Vagina (tissue), 2 donors: ENCODE measurements at places on chromosomes 2 and 18. TPM values are rescaled to one million over a fixed set of nuclear protein-coding genes. Genes with fewer than 3 reads are reported as not detected.

The IGFBP2 gene
- 82.7 TPM for total RNA-seq

DNA sequence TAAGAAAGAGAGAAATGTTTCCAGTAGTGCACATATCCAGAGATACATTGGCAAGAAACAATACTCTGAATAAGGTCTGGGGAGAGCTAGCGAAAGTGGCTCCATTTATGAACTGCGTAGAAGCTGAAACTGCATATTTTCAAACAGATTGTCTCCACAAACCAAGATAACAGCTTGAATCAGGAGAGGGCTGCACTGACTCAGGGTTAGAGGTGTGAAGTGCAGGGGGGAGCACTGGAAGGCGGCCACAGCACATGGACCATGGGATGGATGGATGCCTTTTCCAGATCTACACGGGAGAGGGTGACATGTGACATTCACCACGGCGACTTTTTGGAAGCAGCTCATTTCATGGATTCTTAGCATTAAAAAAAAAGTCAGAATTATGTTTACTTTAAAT lies 729.4 kb downstream of the RNF144A start:
- DNase-seq, result no peak

The GAL3ST2 gene
- 0.98 TPM for total RNA-seq

DNA sequence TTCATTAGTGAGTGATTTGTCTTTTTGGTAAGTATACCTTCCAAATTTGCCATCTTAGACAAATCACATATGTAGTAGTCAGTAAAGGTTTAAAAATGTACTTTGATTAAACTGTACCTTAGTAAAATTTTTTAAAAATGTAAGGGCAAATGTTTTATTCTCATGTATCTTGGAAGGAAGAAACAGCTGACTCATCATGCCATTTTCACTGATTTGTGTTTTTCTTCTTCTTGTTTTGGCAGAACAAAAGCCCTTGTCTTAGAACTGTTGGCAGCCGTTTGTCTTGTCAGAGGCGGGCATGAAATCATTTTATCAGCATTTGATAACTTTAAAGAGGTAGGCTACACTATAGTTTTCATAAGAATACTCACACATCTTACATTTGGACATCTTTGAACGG lies 136.5 kb downstream of the PRPF40A start:
- DNase-seq, result no peak

The IL1R1 gene
- 79.6 TPM for total RNA-seq

The RIT2 gene
- total RNA-seq, result not detected

DNA sequence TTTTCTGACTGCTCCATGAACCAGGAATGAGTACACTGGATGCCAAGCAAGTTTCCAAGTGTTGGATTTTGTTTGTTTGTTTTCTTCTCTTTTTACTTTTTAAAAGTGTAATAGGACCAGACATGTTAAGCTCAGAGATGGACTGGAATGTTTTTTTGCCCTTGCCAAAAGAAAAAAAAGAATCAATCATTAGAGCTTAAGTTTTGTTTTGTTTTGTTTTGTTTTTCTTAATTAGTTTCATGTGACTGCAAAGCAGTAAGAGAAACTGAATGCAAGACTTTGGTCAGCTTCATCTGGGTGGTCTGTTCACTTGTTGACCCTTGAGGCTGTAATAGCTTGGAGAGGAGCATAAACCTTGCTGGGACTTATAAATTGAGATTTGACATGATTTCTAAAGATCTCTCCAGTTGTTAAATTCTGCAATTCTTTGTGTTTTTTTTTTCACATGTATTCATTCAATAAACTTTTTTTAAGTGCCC lies 42.4 kb upstream of the SLC1A4 start:
- DNase-seq, result no peak

The CRYGD gene
- total RNA-seq, result not detected

- DNase-seq, result no peak
Observed at GRCh38 chr2:23137166-23137565, 247.8 kb upstream of the KLHL29 start.

The COX7A2L gene
- 83.2 TPM for total RNA-seq

DNA sequence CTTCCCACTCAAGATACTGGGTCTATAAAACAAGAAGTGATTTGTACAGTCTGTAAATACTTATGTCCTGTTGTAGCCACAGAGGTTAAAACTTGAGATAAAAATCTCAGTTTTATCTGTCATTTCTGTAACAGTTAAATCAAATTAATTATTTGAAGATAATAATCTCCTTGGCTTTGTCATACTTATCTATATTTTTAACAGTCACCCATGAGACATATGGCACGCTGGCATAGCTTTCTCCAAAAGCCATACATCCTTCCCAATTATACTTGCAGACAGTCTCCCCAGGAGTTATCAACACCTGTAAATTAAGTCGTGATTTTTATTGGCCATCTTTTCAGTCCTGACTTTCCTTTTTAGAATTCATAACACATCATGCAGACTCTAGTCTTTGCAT lies 68.9 kb upstream of the UNC80 start:
- no peak for DNase-seq

- no peak for DNase-seq
Observed at GRCh38 chr2:54526226-54526879, 70.2 kb downstream of the SPTBN1 start.

The UGT1A4 gene
- total RNA-seq, result 0.98 TPM

DNA sequence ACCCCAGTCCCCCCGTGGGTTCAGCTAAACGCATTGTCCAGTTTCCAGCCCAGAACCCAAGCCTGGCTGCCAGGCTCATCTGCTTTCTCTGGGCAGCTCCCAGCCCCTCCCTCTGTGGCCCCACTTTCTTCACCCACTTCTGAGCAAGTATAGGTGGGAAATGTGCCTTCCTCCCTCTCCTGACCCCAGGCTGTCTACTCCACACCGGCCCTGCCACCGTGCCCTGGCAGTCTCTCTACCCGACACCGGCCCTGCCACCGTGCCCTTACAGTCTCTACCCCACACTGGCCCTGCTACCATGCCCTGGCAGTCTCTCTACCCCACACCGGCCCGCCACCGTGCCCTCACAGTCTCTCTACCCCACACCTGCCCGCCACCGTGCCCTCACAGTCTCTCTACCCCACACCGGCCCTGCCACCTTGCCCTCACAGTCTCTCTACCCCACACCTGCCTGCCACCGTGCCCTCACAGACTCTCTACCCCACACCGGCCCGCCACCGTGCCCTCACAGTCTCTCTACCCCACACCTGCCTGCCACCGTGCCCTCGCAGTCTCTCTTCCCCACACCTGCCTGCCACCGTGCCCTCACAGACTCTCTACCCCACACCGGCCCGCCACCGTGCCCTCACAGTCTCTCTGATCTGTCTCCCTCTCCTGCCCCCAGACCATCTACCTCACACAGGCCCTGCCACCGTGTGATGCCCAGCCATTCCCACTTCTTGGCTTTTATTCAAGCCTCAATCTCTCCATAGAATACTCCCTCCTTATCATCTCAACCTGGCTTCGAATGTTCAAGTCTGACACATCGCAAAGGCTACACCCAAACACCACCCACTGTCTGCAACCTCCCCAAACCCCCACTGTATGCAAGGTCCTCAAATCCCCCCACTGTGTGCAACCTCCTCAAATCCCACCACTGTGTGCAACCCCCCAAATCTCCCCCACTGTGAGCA lies 108.9 kb downstream of the TPO start:
- DNase-seq, result no peak

DNA sequence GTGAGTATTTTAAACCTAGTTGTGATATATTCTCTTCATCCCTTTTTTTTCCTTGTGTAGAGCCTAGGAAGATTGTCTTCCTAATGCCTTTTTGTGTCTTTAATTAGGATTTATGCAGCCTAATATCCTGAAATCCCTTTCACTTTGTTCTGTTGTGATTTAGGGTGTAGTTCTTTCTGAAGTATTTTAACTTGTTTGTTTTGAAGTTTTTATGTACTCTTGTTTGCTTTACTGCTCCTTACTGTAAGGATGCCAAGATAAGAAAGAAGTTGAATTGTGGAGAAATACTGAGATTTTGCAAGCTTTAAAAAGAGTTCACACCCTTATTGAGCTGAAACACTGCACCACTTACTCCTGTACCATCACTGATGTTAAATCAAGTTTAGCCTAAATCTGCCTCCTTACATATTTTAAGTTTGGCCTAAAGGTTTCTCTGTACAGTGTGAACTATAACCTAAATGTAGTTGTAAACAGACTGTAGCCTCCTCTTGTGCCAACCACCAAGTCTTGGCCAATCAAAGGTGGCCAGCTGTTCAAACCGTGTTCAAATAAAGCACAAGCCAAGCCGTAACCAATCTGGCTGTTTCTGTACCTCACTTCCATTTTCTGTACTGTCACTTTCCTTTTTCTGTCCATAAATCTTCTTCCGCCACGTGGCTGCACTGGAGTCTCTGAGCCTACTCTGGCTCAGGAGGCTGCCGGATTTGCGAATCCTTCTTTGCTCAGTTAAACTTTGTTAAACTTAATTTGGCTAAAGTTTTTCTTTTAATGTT lies 17.7 kb upstream of the ACOXL start:
- DNase-seq, result no peak

- DNase-seq, result no peak
Observed at GRCh38 chr2:47069628-47070154, 85.4 kb downstream of the STPG4 start.

DNA sequence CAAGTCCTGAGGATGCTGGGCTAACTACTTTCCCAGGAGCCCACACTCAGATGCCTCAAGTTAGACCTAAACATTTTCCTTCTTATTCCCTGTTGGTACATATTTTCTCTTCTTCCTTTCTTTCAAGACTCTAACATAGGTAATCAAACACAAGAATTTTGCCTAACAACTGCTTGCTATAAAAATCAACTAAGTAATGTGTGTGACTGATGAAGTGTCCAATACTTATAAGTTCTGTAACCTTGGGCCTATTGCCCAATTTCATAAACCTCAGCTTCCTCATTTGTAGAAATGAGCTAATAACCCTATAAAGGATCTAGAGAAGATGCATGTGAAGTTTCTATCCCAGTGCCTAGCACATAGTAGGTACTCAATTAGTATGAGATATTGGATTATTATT lies 31.6 kb upstream of the PIK3C3 start:
- DNase-seq, result no peak

The SCYGR8 gene
- total RNA-seq, result not detected

DNA sequence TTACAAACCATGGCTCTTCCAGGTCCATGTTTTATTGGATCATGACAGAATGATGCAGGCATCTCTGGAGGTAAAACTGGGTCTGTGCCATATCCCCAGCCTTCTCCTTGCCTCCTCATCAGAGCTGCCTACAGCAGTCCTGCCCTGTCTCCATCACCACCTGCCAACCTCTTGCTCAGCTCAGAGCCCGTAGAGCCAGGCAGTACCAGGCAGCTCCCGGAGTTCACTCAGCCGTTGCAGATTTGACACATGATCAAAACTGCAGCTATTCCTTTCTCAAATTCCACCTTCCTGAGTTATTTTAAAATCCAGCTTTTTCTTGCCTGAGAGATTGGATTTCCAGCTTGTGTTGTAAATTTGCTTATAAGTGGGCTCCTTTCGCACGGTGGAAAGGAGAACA lies 218.2 kb upstream of the CELF4 start:
- DNase-seq, result no peak

DNA sequence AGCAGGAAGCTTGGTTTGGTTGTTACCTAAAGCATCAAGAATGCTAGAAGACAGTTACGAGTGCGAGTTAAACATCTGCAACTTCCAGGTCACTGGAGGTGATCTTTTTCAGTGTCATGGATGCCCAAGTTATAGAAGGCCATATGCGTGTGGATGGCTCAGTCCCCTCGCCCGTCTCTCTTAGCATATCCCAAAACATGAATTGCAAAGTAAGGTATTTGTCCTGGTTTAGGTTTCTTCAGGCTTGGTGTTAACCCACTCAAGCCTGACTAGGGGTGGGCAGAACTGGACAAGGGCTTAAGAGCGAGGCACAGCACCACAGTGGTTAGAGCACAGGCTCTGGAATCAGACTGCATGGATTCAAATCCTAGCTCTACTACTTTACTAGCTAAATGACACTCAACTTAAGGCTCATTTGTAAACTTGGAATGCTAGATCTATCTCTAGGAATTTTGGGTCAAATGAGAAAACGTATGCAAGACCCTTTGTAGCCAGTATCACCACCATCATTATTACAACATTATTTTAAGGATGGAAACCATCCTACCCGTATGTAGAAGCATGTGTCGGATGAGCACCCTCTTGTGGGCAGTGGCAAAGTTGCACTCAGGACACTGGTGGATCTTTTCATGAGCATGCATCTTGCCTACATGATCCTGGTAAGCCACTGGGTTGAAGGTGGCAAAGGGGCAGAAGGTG lies 11.2 kb downstream of the ZNF142 start:
- no peak for DNase-seq

DNA sequence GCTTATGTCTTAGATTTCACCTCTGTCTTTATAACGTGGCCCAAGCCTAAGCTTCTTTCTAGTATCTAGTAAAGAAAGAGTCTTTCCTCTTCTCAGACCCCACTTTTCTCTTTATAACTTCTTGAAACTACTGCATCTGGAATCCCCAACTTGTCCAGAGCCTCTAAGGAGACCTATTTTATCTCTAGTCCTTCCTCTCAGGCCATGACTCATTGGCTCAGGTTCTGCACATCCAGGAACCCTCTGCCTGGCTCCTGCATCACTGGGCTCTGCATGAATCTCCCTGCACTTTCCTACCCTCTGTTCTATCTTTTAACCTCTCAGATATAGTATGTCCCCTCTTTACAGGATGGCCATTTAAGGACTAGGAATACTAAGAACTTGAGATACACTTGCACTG lies 124.7 kb downstream of the DNAH6 start:
- no peak for DNase-seq

DNA sequence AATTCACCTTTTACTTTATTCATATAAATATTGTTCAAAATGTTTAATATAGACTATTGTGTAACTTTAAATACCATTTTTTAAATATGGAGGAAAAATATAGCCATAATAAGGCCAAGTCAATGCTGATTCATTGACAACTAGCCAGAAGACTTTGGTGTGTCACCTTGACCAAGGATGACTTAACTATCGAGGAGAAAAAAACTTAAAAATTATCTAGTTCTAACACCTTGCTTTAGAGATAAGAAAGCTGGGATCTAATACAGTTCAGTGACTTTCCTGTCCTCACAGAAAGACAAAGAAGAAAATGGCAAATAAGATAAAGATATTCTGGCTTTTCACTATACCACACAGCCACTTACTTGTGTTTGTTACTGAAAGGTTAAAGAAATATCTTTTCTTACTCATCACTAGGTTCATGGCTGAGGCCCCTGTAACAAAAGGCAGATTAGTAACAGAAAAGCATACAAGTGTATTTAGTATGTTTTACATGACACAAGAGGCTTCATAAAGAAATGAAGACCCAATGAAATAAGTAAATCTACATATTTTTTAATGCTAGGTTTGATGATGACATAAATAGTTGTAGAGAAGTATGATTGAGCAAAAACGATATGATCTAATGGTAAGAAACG lies 65.9 kb upstream of the LRRTM1 start:
- DNase-seq, result no peak

GRCh38 chr18:398935-399630 lies 101.4 kb downstream of the COLEC12 start:
- no peak for DNase-seq

The TXNDC2 gene
- total RNA-seq, result 0.49 TPM

GRCh38 chr2:67701011-67701410 lies 303.9 kb downstream of the ETAA1 start:
- DNase-seq, result no peak

GRCh38 chr18:9943311-9943710 lies 29.5 kb downstream of the VAPA start:
- no peak for DNase-seq

- DNase-seq, result no peak
Observed at GRCh38 chr2:31251018-31251417, 17.1 kb downstream of the EHD3 start.

GRCh38 chr2:61988462-61989366 lies 83.2 kb downstream of the COMMD1 start:
- no peak for DNase-seq

The SKOR2 gene
- not detected for total RNA-seq

The SNTG2 gene
- 11.8 TPM for total RNA-seq
